Right cardiac atrium (tissue), 5 donors: ENCODE measurements at places on chromosomes 3 and 15.

GRCh38 chr15:73605759-73606436, 27.3 kb downstream of the NPTN start:
- no peak for DNase-seq

- DNase-seq, result no peak
Measured at GRCh38 chr3:154191520-154191919, 70.3 kb downstream of the ARHGEF26 start.

GRCh38 chr3:64837986-64838735, 150.4 kb upstream of the ADAMTS9 start:
- no peak for DNase-seq

DNA sequence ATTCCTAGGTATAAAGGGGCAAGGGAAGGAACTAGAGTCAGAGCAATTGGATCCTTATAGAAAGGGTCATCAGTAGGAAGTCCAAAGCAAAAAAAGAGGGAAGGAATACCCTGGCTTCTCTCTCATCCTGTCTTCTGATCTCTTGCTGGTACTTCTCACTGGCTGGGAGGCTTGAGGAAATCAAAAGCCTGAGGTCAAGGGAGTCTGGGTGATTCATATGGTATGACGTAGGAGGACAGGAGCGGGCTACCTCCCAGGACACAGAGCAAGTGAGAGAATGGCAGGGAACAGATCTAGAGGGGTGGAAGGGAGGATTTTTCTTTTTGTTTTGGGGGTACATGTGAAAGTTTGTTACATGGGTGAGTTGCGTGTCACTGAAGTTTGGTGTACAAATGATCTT, 76.0 kb downstream of the CFAP20DC start:
- no peak for DNase-seq

DNA sequence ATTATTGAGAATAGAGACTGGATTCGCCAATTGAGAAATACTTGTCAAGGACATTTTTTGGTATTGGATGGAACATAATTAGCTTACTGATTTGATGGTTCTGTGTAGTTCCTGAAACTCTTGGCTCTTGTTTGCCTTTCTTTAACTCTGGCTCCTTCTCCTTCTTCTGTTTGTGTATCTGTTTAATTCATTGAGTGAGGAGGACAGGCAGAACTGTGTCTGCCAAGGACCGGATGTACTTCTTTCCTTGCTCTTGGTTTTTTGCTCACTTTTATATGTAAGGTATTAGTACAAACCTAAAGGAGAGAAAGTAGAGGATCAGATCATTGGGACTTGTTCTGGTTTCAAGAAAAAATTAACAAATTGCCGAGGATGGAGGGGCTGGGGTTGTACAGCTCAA, 48.9 kb downstream of the TCF12 start:
- DNase-seq, result no peak

DNA sequence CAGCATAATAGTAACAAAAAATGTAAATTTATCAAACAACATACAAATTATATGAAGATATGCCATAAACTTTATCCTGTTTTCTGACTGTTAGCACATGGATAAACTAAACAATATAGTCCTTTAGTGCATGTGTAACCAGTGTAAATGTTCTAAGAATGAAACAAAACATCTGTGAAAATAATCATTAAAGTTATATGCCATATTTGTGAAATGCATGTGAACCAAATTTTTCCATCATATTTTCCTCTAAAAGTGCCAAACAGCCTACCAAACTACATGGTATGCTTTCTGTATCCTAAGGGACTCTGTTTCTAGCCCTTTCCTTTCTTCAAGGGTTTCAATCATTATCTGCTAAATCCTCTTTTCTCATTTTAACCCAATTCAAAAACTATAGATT, 23.9 kb upstream of the RSL24D1 start:
- no peak for DNase-seq

DNA sequence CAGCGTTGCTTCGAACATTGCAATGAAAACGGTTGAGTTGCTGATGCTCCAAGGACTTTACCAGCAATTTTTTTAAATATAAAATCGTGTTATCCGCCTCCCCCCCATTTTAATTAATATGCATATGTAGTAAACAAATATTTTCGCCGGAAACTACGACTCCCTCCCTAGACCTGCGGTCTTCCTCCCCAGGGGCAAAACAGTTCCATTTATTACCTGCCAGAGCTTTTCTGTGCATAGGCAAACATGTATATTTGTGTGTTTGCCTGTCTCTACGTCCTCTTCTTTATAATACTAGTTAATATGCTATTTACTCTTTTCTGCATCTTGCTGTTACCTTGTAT, 593 bp upstream of the RSL24D1 start:
- no peak for DNase-seq

- peak; percentile 55 for DNase-seq
Measured at GRCh38 chr3:32321095-32321790, 70.4 kb upstream of the CMTM7 start.

GRCh38 chr3:195209083-195209846, 61.7 kb downstream of the XXYLT1 start:
- peak; percentile 35 for DNase-seq

GRCh38 chr3:129240436-129240835, 9.0 kb upstream of the COPG1 start:
- no peak for DNase-seq

GRCh38 chr3:44861412-44862225, at the start of gene TMEM42:
TSS of gene TMEM42 (plus strand) at chr3:44861912. CDS start at chr3:44861925, 13 bp downstream.
- peak; percentile 97 for DNase-seq

GRCh38 chr3:1007866-1008265, 85.0 kb upstream of the CNTN6 start:
- DNase-seq, result no peak

GRCh38 chr15:50463423-50464358, 39.5 kb downstream of the USP8 start:
- no peak for DNase-seq

GRCh38 chr3:126529585-126530170, 5.7 kb downstream of the CHST13 start:
- no peak for DNase-seq

GRCh38 chr3:96700322-96701315, 113.8 kb upstream of the EPHA6 start:
- DNase-seq, result no peak

- DNase-seq, result no peak
Measured at GRCh38 chr3:43496740-43497375, 125.0 kb downstream of the ANO10 start.

GRCh38 chr3:141127344-141128125, 76.4 kb downstream of the SPSB4 start:
- DNase-seq, result no peak

DNA sequence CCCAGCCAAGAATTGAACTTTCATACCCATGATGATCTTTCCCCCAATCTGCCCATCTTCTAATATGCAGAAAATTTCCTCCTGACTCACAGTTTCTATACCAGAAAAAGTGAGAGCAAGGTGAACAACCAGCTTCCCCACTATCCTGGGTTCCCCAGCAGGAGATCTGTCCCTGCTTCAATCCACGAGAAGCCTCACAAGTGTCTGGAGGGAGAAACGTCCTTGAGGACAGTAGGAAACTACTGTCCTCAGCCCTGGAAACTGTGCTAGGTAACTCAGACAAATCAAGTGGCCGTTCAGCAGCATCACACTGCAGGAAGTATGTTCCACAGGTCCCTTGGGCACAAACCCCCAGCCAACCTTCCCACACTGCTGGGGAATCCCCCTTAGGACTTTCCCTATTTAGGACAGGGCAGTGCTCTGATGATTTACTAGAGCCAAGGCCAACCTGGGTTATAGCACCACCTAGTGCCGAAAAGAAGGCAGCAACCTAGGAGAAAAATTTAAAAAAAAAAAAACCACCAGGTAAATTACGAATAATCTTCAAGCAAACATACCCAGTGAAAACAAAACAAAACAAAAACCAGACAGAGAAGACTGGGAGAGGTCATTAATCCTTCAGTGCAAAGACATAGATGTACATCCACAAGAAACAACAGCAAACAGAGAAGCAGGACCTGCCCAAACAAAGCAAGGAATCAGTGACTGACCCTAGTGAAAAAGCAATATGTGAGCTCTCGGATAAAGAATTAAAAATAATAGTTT, 36.0 kb downstream of the MORC1 start:
- DNase-seq, result no peak

DNA sequence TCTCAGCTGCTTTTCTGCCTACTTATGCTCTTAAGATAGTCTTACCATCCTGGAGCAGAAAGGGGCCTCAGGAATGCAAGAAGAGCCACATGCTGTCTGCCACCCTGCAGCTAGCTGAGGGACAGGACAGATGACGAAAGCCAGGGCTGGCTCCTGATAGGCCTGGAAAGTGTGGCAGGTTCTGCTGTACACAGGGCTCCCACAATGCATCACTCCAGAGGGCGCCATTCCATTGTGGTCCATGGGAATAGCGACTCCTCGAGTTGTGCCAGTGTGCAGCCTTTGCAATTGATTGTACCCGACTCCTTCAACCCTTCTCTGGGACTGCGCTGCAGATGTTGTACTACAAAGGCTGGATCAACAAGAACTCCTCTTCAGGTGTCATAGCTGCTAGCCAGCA, 11.2 kb downstream of the ACAN start:
- no peak for DNase-seq

DNA sequence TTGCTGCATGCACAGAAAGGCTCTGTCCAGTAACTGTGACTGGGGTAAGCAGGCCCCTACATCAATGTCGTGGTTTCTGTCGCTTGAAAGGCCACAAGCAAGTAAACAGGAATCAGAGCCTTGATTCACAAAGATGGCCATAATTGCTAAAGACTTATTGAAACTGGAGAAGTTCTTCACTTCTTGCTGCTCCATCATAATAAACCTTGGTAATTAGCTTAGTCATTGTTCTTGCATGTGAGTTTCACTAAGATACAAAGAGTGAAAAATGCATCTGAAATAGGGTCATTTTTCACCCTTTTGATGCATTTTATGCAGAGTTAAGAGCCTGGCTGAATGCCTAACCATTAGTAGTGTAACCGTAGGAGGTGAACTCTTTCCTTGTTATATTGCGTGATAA, 3.2 kb downstream of the SEMA6D start:
- DNase-seq, result no peak

DNA sequence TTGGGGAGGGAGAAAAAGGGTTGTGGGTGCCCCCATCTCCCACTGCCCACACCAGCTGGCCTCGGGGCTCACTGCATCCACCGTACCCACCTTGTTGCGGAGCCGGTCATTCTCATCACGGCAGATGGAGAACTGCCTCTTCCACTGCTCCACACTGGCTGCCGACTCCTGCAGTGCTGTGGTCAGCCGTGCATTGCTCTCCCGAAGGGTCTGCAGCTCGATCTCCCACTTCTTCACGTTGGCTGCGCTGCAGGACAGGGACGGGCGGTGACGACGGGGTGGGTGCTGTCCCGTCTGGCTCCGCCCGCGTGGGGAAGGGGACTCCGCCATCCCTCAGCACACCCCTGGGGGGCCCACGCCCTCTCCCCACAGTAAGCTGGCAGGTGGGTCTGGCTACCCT, 45.1 kb downstream of the WHAMM start:
- no peak for DNase-seq

GRCh38 chr3:49928481-49929017, 1.1 kb downstream of the MON1A start:
- DNase-seq, result no peak

- no peak for DNase-seq
Measured at GRCh38 chr3:126446791-126447190, 28.9 kb downstream of the ZXDC start.

GRCh38 chr15:41660235-41661077, at the start of gene MGA:
TSS of gene MGA (plus strand) at chr15:41660405.
- peak; percentile 97 for DNase-seq

DNA sequence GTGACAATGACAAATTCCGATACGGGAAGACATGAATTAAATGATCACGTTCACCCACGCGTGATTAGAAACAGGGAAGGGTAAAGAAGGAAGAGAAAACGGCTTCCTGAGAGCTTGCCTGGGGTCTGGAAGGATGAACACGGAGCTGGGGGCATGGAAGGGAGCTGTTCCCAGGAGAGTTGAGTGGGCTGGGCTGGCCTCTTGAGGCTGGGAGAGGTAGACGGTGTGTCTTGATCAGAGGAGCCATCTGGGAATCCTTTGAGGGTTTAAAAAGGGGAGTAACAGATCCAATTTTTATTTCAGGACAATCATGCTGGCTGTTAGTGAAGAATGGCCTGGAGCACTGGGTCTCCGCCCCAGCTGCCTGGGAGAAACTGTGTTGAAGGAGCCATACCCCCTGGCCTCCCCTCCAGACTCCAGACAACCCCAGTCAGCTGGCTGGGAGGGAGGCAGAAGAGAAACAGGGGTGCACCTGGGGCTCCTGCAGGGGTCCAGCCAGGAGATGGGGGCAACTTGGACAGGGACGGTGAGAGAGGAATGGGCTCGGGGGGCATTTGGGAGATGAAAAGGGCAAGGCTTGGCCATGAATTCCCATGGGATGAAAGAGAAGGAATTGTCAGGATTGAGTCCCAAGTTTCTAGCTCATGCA, 53.6 kb upstream of the CGNL1 start:
- DNase-seq, result peak; percentile 35

- no peak for DNase-seq
Measured at GRCh38 chr15:66057089-66057488, 187.8 kb downstream of the RAB11A start.

DNA sequence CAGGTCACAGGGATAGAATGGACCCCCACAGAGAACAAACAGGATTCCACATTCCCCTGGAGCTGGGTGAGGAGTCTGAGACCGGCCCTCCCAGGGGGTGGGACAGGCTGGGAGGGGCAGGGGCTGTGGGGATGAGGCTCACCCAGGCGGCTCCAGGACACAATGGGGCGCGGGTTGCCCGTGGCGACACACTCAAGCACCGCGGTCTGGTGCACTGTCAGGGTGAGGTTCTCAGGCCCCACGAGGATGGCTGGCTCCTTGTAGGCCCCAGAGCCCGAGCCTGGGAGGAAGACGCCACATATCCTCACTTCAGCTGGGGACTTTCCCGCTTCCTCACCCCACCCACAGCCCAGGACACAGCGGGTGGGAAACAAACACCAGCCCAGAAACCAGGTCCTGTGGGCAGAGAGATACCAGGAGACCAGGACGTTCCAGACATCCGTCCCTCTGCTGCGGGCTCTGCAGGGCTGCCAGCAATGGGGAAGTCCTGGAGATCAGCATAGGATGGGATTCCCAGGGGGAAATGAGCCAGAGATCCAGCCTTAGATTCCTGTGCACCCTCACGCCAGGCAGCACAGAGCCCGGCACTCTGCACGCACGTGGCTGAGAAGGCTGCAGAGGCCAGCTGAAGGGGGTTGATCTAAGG, 30.2 kb downstream of the RNU5B-1 start:
- DNase-seq, result no peak

DNA sequence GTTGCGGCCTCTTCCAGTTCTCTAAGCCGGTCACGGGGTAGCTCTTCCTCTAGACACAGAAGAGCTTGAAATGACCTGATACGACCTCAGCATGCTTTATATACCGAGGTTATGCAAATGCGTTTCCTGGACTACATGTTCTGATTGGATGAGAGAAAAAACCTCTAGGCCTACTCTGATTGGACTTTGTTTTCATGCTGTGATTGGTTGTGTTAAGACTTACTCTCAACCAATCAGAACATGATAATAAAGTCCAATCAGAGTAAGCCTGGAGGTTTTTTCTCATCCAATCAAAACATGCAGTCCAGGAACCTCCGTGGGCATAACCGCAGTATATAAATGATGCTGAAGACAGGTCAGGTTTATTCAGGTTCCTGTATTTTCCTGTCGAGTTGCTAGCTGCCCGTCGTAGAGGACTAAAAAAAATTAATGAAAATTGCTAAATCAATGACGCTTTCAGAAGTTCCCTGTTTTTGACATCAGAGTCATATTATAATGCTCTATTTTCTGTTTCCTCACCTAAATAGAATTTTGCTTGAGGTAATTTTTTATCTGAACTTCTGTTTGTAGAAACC, 177.4 kb downstream of the POTEB3 start:
- DNase-seq, result no peak
